H1 (cell line): ENCODE measurements at places on chromosomes 7 and 10. TPM values are rescaled to one million over a fixed set of nuclear protein-coding genes. Genes with fewer than 3 reads are reported as not detected.

GRCh38 chr10:125010362-125010761, 68.4 kb downstream of the ZRANB1 start:
- no peak for DNase-seq

DNA sequence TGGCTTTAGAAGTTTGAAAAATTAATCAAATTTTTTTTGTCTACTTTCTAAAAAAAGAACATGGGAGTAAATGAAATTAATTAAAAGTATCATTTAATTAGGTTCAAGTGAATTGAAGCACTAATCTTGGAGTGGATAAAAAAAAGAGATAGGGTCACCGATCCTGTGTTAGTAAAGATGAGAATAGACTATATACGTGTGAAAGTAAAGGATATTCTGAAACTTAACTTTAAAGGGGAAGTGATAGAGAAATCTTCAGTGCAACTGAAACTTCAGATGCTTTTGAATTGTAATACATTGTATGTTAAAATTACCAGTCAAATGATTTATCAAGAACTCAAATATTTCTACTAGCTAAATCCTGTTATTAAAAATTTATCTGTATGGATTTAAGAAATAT, 4.8 kb downstream of the NHLRC2 start:
- no peak for DNase-seq

GRCh38 chr7:93119191-93119905, 1.6 kb upstream of the SAMD9 start:
- no peak for DNase-seq

DNA sequence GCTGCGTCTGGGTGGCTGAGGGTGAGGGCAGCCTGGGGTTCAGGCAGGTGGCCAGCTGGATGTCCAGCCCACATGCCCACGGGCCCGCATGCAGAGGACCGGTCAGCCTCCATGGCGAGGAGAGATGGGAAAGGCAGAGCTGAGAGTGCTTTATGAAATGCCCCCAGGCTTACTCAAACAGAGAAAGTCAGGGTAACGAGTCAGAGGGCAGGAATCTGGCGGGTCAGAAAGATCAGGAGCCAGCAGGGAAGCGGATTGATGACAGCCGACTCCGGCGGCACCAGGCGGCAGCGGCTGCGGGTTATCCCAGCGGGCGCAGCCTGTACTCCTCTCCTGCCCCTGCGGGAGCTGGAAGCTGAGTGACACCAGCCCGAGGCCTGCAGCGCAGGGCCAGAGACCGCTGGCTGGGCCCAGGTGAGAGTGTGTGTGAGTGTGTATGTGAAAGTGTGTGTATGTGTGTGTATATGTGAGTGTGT, 13.4 kb downstream of the SLC13A4 start:
- no peak for DNase-seq

SPDYE5 gene
- not detected in 2 replicates for total RNA-seq

PTF1A gene
- not detected in 2 replicates for total RNA-seq

C10orf62 gene
- total RNA-seq = not detected in 2 replicates

BHLHA15 gene
- 2.7 and 3.5 TPM in 2 replicates for total RNA-seq
